ENCODE measurements at places on chromosomes 4 and X.

GRCh38 chr4:83281307-83281706 is 3.3 kb downstream of the COQ2 start:
- no peak for DNase-seq

GRCh38 chr4:113256946-113257345 is 207.5 kb downstream of the ANK2 start:
- no peak for DNase-seq

DNA sequence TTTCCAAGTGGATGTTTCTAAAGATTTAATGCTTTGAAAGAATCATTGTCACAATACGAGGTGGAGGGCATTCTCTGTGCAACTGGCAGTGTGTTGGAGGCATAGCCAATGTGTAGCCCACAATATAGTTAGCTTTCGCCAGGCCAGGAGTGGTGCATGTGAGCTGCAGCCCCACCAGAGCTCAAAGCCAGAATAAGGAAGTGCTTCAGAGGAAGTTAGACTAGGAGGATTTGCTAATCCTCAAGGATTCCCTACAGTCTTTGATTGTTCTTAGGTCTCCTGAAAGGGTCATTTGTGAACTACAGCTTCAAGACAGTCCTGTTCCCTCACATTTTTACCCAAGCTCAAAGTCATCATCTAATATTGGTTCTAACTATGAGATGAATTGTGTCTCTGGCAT is 16.4 kb downstream of the TRPC5OS start:
- no peak for DNase-seq

GRCh38 chr4:73053974-73054480 is 15.5 kb downstream of the COX18 start:
- DNase-seq: no peak

DNA sequence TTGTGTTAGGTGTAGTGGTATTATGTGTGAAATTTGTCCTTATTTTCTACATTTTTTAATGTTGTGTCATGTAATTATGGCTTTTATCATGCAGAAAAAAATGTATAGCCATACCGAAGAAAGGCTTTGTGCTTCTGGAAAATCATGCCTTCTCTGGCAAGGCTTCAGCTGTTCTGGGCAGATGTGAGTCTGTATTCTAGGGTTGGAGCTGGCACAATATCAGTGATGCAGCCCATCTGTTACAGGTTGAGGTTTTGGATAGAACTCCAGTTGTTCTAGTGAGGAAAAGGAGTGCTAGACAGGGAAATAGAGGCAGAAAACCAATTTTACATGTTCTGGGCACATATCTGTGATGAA is 44.8 kb upstream of the PRSS12 start:
- no peak for DNase-seq

- DNase-seq: no peak
These were observed 90.8 kb downstream of the COL25A1 start for GRCh38 chr4:109211671-109212070.

DNA sequence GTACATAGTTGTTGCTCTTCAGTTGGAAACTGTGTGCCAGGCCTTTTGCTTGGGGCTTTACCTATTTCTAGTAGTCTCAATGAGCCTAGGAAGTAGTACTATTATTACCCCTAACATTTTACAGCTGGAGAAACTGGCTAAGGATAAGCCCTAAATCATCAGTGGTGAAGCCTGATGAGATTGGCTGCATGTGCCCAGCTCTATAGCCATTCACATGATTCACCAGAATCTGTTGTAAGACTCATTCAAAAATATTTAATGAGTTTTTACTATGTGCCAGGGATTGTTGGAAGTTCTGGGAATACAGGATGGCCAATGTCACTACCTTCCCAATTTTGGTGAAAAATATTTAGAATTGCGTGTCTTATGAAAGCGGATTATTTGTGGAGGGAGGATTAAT is 2.8 kb downstream of the KIT start:
- no peak for DNase-seq

DNA sequence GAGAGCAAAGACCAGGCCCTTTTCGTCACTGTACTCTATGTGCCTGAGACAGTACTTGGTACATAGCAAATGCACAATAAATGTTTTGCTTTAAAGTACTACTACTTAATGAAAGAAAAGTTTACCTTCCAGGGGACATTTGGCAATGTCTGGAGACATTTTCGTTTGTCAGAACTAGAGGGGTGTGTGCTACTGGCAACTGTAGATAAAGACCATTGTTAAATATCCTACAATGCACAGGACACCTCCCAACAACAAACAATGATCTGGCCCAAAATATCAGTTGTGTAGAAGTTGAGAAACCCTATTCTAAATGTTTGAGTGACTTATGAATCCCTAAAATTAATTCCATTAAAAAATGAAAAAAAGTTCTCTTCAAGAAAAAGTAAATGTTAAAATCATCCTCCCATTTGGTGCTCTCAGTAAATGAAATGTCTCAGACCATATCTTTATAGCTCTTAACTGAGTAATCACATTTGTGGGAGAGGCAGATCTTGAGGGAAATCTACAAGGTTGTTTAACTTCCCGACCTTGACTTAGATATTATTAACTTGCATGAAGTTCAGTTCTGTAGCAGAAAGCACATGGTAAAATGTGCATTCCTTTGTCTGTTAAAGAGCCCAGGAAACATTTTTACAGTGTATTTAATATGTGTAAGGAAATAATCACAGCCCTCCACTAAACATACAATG is 18.5 kb downstream of the EGFL6 start:
- DNase-seq: no peak

GRCh38 chr4:142719854-142720541 is 126.1 kb downstream of the INPP4B start:
- no peak for DNase-seq

GRCh38 chr4:47579235-47579634 is 94.2 kb downstream of the ATP10D start:
- no peak for DNase-seq

DNA sequence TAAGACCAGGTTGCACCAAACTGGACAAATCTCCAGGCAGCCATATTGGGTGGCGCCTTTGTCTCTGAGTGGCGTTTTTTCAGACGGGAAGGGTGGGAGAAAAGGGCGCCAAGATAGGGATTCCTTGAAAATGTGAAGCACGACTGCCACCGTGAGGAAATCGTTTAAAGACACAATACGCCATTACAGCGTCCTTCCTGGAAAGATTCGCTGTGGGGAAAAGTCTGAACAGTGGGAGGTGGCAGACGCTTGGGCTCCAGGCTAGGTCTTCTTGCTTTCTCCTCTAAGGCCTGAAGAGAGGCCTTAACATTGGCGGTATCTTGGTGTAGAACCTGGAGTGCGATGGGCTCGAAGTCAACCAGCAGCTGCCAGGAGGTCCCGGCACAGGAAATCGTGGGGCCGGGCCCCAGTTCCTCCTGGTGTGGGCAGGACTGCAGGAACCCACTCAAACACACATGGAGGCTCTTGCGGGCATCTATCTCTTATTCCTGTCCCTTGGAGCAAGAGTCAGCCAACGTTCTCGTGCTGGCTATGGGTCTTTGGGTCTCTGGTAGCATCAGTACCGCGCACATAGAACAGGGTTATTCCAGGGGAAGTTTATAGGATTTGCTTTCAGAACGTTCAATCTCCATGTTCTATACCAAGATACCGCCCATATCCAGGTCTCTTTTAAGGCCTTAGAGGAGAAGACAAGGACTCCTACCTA is 208.8 kb downstream of the OR13H1 start:
- peak; percentile 37 for DNase-seq

GRCh38 chr4:152735396-152735859 is 44.1 kb downstream of the TIGD4 start:
- no peak for DNase-seq

- no peak for DNase-seq
These were observed 167.1 kb downstream of the AMELX start for GRCh38 chrX:11460347-11460746.

DNA sequence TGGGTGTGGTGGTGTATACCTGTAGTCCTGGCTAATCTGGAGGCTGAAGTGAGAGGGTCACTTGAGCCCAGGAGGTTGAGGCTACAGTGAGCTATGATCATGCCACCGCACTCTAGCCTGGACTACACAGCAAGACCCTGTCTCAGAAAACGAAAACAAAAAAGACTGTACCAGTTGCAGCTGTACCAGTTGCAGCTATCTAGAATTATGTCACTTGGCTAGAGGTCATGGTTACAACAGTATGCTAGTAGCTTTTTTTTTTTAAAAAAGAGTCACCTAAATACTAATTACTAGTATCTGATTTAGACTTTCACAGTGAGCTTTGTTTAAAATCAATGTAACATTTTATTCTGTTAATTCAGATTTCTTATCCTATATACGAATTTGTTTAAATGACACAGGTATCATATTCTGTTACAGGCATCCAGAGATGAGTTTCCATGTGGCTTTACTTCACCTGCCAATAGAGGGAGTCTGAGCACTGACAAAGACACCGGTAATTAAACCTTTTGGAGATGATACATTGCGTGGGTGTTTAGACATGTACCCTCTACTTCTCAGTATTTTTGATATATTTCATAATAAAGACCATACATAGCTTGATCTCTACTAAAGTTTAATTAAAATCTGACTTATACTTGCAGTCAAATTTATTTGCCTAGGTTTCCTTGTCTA is 100.2 kb upstream of the IL13RA1 start:
- no peak for DNase-seq

DNA sequence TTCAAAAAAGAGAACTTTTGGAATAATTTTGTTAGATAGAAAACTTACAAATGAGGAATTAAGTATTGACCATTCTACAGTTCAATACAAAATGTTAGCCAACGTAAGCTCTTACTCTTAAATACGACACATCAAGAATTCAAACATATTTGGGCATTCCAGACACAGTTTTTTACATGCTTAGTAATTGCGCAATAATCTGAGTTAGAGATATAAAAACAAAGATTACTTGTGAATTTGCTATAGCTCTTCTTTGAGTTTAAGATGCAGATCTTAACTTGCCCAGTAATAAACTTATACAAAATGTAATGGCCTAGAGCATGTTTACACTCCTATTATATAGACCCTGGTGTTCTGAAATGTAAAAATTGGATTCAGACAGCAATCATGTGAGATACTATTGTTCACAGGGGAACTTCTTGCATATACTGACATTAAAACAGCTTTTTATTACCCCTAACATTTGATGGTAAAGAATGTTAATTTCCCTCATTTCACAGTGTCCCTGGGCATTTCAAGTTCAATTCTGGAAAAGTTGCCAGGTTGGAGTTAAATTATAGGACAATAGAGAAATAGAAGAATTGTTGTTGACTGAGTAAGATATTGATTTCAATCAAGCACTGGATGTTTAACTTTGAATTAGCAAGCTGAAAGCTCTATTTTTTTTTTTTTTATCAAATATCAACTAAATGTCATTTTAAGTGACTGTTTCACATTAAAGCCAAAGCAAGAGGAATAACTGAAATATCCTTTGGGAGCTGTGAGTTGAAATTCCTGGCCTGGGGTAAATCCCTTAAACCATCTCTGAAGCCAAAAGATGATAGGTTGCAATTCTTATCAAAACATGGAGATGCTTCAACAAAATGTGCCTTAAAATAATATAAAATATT is 910 bp downstream of the HPGDS start:
- no peak for DNase-seq

- no peak for DNase-seq
These were observed 103.0 kb upstream of the TAPT1 start for GRCh38 chr4:16329125-16329796.

- DNase-seq: no peak
These were observed 16.8 kb upstream of the LAP3 start for GRCh38 chr4:17560065-17560673.

DNA sequence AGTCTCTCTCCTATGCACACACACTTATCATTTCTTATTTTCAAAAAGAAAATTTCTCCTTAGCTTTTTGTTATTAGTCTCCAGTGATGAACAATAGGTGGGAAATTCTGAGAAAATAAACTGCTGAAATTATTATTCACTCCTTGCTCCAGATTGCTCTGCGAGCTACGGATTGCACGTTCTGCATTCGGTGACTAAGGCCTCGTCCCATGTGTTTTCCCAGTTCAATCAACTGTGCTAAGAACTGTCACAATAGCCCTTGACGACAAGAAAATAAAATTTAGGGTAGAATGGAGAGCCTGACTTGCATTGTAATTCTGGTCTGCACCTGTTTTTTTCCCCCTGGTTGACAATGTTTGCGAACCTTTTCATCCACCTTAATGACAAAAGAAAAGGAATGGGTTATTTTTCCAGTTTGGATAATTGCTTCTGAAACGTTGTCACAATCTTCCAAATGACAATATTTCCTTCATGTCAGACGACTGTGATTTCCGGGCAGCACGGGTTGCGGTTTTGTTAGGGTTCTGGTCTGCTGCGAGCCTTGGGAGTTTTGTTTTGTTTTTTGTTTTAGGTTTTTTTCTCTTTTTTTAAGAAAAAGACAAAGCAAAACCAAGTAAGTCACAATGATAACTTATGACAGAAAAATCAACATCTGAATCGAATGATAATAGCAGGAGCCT is 124.5 kb upstream of the NOCT start:
- no peak for DNase-seq

DNA sequence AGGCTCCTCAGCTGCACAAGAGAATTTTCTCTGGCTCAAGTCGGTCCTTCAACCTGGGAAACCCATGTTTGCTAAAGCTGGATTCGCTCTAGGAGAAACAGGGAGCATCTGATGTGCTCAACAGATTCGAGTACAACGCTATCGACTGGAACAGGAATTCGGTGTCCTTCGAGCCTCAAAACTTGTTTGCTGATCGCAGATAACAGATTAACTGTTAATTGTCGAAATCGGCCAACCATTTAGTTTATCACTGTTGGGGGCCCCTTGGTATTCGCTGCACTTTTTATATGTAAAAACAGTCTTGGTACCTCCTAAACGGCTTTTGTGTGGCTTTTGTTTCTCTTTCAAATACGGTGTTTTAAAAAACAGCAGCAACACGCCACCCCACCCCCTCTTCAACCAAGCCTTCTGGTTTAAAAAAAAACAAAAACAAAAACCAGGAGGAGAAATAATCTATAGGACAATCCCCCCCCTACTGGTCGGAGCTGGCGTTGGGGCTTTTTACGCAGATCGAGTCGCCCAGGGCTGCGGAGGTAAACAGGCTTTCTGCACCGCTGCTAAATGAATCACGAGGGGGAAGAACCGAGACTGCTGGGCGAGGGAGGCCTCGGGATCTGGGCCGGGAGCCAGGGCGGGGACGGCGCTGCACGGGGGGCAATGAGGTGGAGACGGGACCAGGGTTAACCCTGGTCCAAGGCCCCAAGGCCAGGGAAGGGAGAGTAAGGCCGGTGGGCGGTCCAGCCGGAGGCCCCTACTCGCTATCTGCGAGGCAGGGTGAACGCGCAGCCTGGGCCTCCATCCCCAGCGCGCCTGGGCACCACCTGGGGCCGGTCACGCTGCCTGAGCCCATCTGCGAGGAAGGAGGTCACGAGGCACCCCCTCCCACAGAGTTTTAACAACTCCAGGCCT is 71.7 kb upstream of the BCOR start:
- DNase-seq: peak; percentile 55

DNA sequence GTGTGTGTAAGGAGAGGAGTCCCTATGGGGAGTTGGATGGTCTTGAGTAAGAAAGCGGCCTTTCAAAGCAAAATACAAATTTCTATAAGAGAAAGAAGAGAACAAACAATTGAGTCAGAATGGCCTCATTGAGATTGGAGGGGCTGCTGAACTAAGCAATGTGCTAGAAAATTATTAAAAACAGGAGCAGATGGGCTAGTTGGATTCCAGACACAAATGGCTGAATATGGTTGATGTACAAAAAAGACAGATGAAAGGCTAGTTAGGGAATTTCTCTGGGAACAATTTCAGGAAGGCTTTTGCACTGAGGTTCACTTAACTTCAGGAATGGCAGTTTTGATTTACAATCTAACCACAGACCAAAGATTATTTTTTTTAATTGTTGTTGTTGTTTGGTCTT is 1806.8 kb upstream of the TENM3 start:
- no peak for DNase-seq

GRCh38 chr4:151627491-151627890 is 133.3 kb downstream of the GATB start:
- DNase-seq: no peak

All from stimulated activated CD8-positive, alpha-beta memory T cell treated with anti-CD3 and anti-CD28 coated beads, Interleukin-7, amount 100 ng/mL, for 1 hour (primary cell).